ENCODE measurements at places on chromosomes 12 and 14.

DNA sequence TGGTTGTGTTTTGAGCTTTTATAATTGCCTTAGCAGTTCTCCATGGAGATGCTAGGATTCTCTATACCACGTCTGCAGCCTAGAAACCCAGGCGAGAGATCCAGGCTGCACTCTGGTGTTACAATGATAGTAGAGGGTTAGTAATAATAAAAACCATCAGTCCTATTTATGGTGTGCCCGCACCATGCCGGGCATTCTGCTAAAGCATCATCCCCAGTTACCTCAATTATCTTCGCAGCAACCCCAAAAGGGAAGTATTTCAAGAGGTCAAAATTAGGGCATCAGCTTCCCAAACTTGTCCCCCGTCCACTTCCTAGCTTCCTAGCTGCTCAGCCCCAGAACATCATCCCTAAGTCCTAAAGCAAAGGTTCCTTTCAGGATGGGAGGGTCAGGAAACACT is 3.2 kb downstream of the SYNE3 start:
- DNase-seq, result no peak

DNA sequence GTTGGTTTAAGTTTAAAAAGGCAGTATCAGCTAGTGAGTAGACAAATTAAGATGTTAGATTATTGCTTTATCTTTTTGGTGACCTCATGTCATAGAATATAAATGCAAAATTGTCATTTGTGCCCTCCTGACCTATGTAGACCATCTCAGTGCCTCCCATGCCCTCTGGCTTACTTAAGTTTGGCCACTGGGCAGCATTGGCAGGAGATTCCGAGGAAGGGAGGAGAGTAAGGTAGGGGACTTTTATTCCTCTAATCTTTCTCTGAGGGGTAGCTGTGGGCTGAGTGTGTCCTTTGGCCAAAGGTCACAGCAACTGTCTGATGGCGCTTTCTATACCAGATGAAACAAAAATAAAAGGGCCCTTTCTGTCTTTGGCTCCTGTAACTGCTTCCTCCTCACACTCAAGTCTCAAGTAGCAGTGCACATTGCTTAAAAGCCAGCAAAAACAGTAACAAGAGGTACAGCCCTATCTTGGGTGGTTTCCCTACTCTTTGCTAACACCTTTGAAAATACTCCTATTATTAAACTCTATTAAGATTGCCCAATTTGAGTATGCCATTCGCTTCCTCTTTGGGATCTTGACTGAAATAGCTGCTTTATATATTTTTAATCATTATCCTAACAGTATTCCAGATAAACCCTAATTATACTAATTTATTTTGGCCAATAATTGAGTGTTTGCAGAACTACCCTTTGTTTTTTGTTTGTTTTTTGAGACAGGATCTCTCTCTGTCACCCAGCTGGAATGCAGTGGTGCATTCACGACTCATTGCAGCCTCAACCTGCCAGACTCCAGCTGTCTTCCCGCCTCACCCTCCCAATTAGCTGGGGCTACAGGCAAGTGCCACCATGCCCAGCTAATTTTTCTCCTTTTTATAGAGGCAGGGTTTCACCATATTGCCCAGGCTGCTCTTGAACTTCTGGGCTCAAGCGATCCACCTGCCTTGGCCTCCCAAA is 56.5 kb upstream of the KCNH3 start:
- no peak for DNase-seq

GRCh38 chr14:58765418-58765831 is 127.7 kb downstream of the DACT1 start:
- DNase-seq, result no peak

DNA sequence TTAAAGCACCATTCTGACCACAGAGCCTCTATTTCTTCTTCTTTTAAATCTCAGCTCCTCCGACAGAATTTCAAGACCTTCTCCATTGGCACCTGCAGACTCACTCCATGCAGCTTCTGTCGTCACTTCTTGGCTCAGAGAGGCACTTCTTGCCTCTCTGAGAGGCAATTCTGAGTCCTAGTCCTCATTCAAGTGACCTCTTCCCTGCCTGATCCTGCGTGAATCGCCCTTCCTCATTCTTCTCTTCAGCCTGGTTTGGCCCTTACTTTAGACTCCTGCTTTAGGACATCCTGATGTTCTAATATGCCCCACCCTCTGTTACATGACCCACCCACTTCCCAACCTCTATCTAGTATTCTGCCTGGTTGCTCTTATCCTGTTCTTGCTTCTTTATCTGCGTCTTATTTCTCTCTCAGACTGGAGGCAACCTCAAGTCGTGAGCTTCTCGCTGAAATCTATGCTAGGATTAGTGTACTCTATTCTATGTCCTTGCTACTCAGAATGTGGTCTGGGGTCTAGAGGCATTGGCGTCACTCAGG is 55.6 kb upstream of the CISTR start:
- no peak for DNase-seq

DNA sequence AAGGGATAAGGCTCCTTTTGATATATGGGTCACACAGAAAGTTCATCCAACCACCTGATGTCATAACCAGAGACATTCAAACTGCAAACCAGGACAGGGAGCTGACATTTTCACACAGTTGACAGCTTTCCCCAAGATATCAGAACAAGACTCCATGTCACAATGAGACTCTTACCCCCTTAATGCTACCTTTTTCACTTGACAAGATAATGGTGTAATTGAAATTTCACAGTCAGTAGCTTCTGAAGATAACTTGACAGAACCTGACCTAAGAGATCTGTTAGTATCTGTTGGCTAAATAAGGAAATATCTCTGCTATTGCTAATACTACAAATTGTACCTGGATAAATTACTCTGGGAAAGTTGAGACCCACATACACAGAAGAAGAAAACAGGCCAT is 187.3 kb downstream of the C12orf50 start:
- no peak for DNase-seq

All from fibroblast of mammary gland (primary cell).